ENCODE measurements at places on chromosomes 4 and X. TPM values are rescaled to one million over a fixed set of nuclear protein-coding genes. Genes with fewer than 3 reads are reported as not detected.

Gene MAP3K15
- not detected for total RNA-seq

- peaks cover 34% of the 10 kb centered on the region for H3K4me1 ChIP-seq
- no peak overlapping the region for H3K4me3 ChIP-seq
- no peaks in the 10 kb centered on the region for H3K27me3 ChIP-seq
- H3K27ac ChIP-seq = no peak overlapping the region
- no peak for DNase-seq
Observed at GRCh38 chr4:38620065-38620464, 43.9 kb upstream of the KLF3 start.

DNA sequence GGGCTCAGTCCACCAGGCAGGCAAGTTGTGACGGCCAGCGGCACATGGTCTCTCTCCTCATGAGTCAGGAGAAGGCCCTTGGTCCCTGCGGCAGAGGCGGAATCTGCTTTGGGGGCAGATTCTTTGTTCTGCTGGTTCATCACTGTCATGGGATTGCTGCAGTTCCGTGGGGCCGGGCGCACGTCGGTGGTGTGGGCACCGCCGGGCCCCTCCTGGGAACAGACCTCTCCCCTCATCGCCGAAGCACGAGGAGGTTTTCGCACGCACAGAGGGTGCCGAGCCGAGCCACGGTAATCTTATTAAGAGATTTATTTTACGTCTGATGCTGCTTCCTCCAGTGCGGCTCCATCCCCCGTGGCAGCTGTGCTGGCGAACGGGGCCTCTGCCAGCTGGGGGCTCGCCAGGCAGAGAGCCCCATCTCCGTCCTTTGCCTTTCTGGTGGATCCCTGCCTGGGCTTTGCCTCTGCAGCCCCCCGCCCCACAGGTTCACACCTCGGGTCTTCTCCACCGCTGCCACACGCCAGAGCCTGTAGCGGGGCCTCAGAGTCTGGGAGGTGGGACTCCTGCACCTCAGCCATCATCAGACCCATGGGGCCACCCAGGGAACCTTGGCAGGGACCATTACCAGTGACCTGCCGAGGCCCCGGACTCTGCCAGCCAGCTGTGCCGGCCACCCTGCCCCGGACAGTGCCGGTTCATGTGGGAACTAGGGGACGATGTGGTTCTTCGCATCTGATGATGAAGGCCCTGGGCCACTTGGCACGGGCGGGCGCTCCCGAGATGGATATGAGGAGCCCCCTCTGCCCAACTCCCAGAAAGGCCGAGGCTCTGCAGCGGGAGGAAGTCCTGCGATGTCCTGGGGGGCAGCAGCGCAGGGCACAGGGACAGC lies 86.7 kb upstream of the NKX1-1 start:
- no peak overlapping the region for H3K27ac ChIP-seq
- H3K36me3 ChIP-seq = no peaks in the 10 kb centered on the region
- DNase-seq = no peak
- H3K4me1 ChIP-seq = no peaks in the 10 kb centered on the region

DNA sequence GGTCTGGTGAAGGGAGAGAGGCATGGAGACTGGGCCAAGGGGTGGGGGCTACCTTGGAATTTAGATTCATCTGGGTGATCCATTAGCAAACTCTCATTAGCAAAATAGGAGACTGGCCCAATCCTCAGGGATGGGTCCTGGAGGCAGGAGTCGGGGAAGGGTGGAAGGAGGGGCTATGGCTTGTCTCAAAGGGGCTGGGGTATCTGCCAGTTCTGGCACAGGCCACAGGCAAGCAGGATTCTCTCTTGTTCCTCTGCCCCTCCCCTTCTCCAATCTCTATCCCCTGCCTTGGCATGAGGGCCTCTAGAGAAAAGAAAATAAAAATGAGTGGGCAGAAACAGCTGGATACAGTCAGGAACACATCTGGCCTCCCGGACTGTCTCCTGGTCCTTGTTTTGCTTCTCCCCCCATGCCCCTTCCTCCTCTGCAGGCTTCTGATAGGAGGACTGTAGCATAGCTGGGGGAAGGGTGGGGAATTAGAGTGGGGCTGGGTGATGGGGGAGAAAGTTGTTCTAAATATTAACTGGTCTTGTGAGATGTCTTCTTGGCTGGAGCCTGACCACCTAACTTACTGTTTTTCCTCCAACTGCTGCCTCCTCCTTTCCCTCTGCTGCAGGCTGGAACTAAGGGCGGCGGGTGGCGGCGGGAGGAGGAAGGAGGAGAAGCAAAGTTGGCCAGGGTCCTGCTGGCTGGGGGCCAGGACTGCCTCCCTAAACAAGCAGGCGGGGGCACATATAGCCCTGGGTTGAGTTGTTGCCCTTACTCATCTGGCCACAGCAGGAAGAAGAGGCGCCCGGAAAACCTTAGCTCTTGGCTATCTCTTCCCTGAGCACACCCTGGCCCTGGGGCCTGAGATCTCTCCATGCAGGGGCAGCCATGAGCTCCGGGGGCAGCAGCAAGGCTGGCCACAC lies 53.3 kb upstream of the LAS1L start:
- H3K4me3 ChIP-seq = peak overlapping the region; percentile 52
- no peaks in the 10 kb centered on the region for H3K27me3 ChIP-seq
- peaks cover 9% of the 10 kb centered on the region for H3K4me1 ChIP-seq
- peak overlapping the region; percentile 60 for H3K27ac ChIP-seq

All from MCF 10A (cell line).